ENCODE measurements at places on chromosomes 11 and 22. TPM values are rescaled to one million over a fixed set of nuclear protein-coding genes. Genes with fewer than 3 reads are reported as not detected.

OR51E2 gene
- polyA plus RNA-seq: not detected

UPK3A gene
- 0.47 TPM for polyA plus RNA-seq

OR51A7 gene
- polyA plus RNA-seq: not detected

FREY1 gene
- polyA plus RNA-seq: not detected

CCDC89 gene
- not detected for polyA plus RNA-seq

FLRT1 gene
- 0.76 TPM for polyA plus RNA-seq

Measured in GM23338 (cell line).